ENCODE measurements at places on chromosomes 4 and X.

DNA sequence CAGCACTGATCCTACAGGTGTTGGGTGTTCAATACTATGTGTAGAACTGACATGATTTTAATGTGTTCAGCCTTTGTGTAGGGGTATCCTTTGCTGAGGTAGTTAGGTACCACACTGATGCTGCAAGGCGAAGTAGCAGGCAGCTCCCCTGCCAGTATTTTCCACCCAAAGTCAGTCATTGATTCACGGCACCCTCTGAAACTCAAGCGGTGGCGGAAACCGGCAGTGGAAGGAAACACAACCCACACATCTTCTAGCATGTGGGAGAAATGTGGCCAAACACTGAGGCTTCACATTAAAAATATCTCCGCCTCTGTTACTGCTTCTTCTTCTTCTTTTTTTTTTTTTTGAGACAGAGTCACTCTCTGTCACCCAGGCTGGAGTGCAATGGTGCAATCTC, 126.3 kb downstream of the AASDH start:
- DNase-seq: peak; percentile 26

- DNase-seq: no peak
Observed at GRCh38 chrX:13028871-13029636, 15.4 kb downstream of the FAM9C start.

DNA sequence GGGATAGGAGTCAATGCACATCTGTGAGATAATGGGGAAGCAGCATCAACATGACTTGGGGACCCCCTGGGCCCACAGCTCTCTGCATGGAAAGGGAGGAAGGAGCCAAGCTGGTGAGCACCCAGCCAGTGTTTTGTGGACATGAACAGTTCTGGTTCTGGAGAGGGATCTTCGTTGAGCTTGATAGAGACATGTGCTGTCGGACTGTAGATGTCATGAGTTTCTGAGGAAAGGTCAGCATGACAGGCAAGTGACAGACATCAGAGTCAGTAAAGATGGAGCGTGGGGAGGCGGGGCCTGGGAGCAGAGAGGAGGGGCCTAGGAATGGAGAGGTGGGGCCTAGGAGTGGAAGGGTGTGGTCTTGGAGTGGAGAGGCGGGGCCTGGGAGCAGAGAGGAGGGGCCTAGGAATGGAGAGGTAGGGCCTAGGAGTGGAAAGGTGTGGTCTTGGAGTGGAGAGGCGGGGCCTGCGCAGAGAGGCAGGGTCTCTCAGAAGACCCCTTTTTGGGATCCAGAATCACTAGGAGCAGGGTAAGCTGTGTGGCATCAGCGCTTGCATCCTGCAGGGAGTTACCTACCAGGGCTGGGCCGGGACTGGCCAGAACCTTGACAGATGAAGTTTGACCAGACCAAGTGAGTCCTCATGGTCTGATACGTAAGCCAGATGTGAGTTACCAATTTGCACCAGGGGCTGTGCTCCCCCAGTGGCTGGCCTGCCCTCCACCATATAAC, 33.7 kb downstream of the PIGG start:
- DNase-seq: no peak

DNA sequence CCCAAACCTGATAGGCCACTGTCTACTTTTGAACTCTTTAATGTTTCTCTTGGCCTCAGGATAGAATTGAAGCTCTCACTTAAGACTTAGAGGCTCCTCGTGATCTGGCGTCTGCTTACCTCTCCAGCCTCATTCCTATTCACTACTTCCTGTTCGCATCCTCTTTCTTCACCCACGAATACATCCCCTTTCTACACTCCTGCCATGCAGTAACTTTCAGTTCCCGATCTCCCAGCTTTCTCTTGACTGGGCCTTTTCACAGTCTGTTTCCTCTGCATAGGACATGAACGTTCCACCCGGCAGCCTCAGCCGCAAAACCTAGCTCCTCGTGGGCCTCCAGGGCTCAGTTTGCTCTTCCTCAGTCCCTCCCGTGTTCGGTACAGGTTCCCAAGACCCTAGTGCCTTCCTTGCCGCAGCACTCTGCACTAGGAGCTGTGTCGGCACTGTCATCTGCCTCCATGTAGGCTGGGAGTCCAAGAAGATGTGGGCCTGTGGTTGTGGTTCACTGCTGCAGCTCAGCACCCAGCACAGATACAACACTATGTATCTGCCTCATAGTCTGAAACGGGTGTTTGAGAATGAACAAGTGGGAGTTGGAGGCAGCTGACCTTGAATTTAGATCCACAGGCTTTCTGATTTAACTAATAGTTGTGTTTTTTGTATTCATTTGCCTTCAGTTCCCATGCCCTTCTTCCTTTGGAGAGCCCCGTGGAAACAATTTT, 15.8 kb downstream of the RPL39 start:
- no peak for DNase-seq

- no peak for DNase-seq
Observed at GRCh38 chr4:41129128-41129754, 85.1 kb downstream of the APBB2 start.

DNA sequence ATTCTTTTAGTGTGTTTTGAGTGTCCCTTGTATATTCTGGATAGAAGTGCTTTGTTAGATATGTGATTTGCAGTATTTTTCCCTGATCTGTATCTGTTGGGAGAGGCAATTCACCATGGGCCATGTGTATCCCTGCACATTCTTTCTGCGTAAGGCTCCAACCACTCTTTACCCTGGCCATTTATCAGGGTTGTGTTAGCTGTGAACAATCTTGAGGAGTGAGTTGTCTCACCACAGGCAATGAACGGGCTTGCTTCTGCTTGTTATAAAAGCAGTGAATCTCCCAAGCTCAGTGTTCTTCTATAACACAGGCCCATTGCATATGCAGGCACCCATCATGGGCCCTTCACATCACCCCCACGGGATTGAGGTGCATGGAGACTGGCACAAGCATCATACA, 18.9 kb upstream of the SMIM10 start:
- DNase-seq: no peak

DNA sequence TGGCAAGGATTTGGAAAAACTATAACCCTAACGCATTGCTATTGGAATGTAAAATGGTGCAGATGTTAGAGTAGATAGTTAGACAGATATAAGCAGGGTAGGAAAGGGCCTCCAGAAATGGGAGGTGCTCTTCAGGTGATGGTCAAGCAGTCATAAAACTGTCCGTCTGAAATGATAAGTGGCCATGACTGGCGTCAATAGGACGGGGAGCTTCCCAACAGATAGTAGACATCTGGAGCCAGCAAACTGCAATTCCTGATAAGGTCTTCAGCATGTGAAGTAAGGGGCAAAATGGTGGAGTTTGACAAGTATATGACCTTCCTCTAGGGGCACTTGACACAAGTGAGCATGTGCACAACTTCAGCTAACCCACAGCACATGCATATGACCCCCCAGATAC, 250.4 kb downstream of the MAGEB5 start:
- DNase-seq: no peak

GRCh38 chr4:19544446-19545125, 707.1 kb upstream of the SLIT2 start:
- no peak for DNase-seq

DNA sequence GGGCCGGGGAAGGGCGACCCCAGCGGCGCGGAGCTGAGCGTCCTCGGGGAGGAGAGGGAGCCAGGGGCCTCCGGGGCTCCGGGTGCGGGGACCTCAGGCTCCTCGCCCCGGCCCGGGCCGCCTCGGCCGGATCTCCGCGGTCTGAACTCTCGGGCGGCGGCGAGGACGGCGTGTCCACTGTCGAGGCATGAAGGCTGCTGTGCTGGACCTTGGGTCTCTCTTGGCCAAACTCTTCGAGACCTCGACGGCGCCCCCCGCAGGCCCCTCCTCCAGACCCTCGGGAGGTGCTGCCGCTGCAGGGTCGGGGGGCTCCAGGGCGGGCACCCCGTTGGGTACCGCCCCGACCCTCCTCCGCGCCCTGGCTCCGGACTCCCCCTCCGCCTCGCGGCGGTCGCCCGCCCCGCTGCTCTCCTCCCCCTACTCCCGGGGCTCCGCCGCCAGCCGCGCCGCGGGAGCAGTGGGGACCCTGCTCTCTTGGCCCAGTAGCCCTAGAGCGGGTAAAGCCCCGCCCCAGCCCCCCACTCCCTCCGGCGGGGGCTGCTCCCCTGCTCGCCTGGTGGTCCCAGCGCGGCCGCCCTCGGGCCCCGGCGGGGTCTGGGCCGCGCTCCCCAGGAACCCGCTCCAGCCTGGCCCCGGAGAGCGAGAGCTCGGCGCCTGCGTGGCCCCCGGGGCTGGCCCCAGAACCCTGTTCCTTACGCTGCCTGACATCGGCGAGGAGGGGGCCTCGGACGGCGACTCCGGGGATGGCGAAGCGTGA, 564 bp downstream of the FAM149A start:
- no peak for DNase-seq

DNA sequence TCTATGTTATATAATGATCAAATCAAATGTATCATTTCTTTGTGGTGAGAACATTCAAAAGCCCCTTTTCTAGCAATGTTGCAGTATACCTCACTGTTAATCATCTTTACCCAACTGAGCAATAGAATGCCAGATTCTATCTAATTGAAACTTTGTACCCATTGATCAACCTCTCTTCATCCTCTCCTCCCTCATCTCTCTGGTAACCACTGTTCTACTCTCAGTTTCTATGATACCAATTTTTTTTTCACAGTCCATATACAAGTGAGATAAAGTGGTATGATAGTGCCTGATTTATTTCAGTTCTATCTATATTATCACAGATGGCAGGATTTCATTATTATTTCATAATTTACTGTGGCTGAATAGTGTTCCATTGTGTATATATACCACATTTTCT, 209.8 kb downstream of the SPCS3 start:
- no peak for DNase-seq

GRCh38 chr4:22712529-22712928, 19.8 kb downstream of the GBA3 start:
- DNase-seq: no peak

GRCh38 chr4:24488399-24489164, 95.8 kb downstream of the DHX15 start:
- DNase-seq: no peak

GRCh38 chr4:7863911-7864681, 75.6 kb downstream of the AFAP1 start:
- no peak for DNase-seq

- DNase-seq: no peak
Observed at GRCh38 chr4:38612646-38613414, 51.2 kb upstream of the KLF3 start.

- DNase-seq: no peak
Observed at GRCh38 chrX:41332408-41333002, 1.5 kb upstream of the DDX3X start.

GRCh38 chr4:56666279-56666678, 14.8 kb downstream of the HOPX start:
- DNase-seq: no peak

DNA sequence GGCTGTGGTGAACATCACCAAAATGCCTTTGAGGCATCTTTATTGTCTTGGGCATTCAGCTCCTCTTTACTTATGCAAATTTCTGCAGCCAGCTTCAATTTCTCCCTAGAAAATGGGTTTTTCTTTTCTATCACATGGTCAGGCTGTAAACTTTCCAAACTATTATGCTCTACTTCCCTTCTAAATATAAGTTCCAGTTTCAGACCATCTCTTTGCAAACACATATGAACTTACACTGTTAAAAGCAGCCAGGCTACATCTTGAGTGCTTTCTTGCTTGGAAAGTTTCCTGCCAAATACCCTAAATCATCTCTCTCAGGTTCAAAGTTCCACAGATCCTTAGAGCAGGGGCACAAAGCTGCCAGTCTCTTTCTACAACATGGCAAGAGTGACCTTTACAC, 13.2 kb downstream of the SCLT1 start:
- DNase-seq: no peak

GRCh38 chr4:20590849-20591248, 109.4 kb upstream of the PACRGL start:
- DNase-seq: no peak

GRCh38 chrX:68429216-68429615, 4.1 kb downstream of the OPHN1 start:
- DNase-seq: no peak

DNA sequence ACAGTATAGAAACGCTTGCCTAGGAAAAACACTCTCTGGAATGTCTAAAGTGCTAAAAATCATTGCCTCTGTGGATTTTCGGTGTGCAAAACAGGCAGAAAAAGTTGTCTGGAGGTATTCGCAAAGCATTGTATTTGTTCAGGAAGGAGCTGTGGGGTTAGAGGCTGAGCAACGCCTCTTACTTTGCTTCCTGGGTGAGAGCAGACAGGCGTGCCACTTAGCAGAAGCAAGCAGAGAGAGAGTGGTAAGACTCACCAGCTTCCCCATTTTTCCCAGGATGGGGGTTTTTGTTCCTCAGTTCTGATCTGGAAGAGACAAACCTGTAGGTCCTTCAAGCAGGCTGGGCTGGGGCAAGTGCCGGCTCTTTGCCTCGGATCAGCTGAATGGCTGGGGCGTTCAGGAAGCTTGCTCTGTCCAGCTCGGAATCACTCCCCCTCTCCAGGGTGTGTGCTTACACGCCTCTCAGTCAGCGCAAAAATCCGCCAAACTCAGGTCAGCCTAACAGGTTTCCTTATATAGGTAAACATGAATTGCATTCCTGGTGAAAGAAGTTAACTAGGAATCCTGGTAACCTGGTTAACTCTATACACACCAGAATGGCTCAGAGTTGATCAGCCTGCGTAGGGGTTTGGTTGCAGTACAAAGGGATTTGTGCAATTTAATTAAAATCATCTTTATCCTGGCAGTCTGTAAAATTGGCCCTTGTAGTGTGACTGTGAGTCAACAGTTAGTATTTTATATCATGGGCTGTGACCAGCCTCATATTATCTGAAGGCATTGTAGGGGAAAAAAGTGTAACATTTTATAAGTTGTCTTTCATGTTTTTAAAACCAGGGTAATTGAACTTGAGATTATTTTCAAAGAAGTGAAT, 213.1 kb upstream of the MID1 start:
- DNase-seq: no peak

GRCh38 chr4:138348055-138348454, 105.9 kb upstream of the SLC7A11 start:
- no peak for DNase-seq

GRCh38 chrX:19743386-19743785, 144.0 kb downstream of the SH3KBP1 start:
- no peak for DNase-seq

DNA sequence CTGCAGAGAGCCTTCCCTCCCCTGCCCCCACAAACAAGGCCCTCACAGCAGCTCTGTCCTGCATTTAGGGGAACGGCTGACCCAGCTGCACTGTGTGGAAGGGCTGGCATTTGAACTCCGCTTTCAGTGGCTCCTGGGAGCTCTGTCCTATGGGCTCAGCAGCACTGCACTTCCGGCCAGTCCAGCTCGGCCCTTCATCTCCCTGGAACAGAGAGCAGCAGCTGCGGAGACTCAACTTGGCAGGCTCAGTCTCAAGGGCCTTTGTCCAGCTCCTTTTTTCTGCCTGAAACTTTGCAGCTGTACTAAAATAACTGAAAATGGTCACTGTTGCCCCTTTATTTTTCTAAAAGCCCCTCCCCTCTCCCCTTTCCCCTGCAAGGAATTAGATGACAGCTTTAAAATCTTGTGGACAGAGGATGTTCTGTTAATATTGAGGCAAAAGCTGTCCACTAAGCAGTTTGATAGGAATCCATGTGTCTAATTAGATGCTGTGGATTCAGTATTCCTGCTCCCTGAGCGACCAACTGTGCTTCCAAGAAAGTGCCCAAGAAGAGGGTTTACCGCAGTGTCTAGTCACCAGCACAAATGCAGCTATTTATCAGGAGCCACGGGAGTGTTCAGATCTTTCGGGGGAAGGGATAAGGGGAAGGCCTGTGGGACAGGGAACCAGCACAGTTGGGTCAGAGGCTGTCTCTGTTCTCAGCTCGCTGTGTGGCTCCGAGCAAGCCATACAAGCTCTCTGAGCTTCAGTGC, 133.1 kb downstream of the AFAP1 start:
- no peak for DNase-seq
